ENCODE measurements at places on chromosomes 3 and 15. TPM values are rescaled to one million over a fixed set of nuclear protein-coding genes. Genes with fewer than 3 reads are reported as not detected.

GOLGA6B gene
- total RNA-seq: not detected

PGBD4 gene
- total RNA-seq: 1.8 TPM

- H3K4me3 ChIP-seq: peak within 1 kb of the TSS; percentile 35
- no peaks in the 10 kb centered on the region for H3K36me3 ChIP-seq
- DNase-seq: peak; percentile 87
- H3K27me3 ChIP-seq: peaks cover 19% of the 10 kb centered on the region
- no peak within 1 kb of the TSS for H3K27ac ChIP-seq
- H3K4me1 ChIP-seq: no peaks in the 10 kb centered on the region
These were observed at the start of gene TIMP4 for GRCh38 chr3:12158387-12159226. TSS of gene TIMP4 (minus strand) at chr3:12158912. CDS start at chr3:12158840, 72 bp downstream.

GRCh38 chr3:163315786-163316185 is 1762.5 kb downstream of the SI start:
- no peak overlapping the region for H3K4me3 ChIP-seq
- H3K27me3 ChIP-seq: no peaks in the 10 kb centered on the region

DNA sequence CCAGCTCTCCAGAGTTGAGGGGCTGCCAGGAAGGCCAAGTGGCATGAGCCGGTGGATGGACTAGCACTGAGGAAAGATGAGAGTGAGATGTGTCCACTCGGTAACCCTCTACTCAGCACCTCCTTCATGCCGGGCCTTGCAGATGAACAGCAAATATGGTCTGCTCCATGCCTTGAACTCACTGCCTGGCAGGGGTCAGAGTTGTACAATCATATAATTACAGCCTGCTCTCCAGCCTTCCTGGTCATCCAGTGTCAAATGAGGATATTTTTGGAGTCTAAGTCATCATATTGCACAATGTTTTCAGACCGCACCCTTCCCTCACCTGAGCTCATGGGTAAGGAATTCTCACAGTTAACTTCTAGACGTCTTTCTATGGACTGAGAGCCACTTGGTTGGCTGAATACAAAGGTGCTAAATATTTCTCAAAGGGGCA is 4.9 kb downstream of the MGLL start:
- no peak overlapping the region for H3K4me3 ChIP-seq
- no peak for DNase-seq
- H3K27me3 ChIP-seq: no peaks in the 10 kb centered on the region
- peak overlapping the region; percentile 91 for H3K27ac ChIP-seq

APPL1 gene
- total RNA-seq: 37.8 TPM

DNA sequence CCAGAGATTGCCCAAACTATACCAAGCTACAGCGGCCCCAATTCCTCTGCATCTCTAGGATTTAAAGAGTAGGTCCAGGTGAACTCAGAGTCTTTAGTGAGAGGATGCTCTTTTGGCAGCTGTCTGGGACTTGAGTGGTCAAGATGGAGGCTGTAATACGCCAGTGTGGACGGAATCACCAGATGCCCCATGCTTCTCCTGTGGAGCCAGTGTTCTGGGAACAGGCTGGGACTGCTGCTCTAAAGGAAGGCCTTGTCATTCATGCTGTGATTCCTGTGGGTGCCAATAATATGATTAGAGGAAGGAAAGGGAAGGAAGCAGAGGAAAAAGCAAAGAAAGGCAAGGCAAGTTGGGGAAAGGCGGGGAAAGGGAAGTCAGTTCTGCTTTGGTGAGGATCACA is 17.4 kb upstream of the NOX5 start:
- H3K36me3 ChIP-seq: no peaks in the 10 kb centered on the region
- H3K4me1 ChIP-seq: no peaks in the 10 kb centered on the region
- no peak for DNase-seq

DNA sequence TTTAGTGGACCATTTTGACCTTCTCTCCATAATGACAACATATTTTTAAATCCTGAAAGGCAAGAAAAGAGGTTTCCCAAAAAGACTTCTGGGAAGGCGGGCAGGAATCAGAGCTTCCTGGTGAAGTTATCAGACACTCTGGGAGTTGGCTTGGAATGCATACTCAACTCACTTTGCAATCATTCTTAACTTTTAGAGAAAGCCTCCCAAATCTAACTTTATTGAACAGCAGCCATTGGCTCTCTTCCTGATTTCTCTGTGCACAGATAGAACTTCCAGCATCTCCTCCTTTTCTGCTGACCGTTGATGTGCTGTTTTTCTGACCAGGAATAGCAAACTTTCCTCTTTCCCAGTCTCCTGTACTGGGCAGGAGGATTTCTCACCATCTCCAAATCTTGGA is 44.6 kb downstream of the PLCL2 start:
- H3K27me3 ChIP-seq: no peaks in the 10 kb centered on the region
- H3K36me3 ChIP-seq: no peaks in the 10 kb centered on the region
- no peak overlapping the region for H3K4me3 ChIP-seq
- peaks cover 14% of the 10 kb centered on the region for H3K4me1 ChIP-seq

DNA sequence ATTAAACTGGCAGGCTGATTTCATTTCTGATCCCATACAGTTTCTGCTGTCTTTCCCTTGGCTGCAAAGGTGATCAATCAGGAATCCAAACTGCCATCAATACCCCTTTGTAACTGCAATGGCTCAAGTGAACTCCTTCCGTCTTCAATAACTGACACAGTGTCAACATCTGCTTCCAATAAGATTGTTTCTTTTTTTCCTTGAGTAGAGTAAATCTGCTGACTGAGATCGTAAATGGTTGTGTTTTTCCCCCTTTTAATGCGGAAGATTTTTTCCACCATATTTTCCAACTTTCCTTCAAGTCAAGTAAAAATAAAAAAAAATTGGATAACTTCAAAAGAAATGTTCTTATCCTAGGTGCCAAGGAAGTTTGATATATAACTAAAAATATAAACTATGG is 48.7 kb downstream of the VGLL3 start:
- DNase-seq: no peak
- no peaks in the 10 kb centered on the region for H3K36me3 ChIP-seq
- no peaks in the 10 kb centered on the region for H3K27me3 ChIP-seq
- no peaks in the 10 kb centered on the region for H3K4me1 ChIP-seq

- no peak overlapping the region for H3K27ac ChIP-seq
- DNase-seq: no peak
- H3K36me3 ChIP-seq: no peaks in the 10 kb centered on the region
These were observed 3.1 kb downstream of the HMCES start for GRCh38 chr3:129281726-129282125.

DNA sequence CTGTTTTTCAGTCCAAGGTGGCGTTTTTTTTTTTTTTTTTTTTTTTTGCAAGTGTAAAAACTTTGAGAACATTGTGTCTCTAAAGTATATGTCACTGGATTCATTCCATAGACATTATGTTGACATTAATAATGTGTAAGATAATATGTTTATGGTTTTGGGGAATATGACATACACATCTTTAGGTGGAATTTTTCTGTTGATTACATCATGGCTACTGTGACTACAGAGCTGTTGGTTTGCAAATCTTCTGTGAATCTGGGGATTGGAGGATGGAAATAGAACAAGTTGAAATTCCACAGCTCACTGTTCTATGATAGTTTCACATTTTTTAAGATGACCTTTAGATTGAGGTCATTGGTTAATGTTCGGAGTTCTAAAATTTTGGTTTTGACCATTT is 24.4 kb upstream of the PLSCR2 start:
- no peaks in the 10 kb centered on the region for H3K36me3 ChIP-seq
- H3K4me3 ChIP-seq: no peak overlapping the region
- H3K27me3 ChIP-seq: no peaks in the 10 kb centered on the region
- no peaks in the 10 kb centered on the region for H3K4me1 ChIP-seq
- no peak for DNase-seq

DNA sequence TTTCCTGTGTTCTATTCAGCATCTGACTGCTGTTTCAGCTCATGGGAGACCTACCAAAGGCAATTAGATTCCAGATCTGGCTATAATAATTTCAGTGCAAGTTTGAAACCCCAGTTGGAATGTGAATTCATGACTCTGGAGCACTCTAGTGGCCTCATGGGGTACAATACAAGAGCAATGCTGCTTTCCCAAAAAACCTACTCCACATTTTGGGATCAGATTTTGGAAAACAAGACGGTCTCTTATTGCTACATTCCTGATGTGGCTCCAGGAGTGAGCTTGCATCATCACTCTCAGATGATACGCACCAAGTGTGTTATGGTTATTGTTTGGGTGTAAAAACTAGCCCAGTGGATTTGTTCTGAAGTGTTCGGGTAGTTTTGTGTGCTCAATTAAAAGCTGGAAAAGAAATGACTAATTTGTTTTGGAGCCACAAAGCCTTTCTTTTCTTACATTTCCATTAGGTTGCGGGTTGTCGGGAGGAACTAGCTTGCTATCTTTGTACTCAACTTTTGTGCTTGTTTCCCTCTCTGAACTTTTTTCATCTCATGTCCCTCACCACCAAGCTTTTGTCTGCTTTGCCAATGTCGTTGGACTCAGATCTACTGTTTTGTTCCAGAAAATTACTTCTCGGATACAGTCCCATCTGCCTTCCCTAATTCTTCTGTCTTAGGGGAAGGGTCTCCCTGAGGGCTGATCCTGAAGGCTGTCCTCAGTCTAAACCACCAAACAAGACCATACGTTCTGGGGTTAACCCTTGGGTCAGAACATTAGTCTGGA is 272.1 kb downstream of the BBX start:
- no peaks in the 10 kb centered on the region for H3K4me1 ChIP-seq
- H3K36me3 ChIP-seq: no peaks in the 10 kb centered on the region
- no peak overlapping the region for H3K4me3 ChIP-seq
- no peaks in the 10 kb centered on the region for H3K27me3 ChIP-seq
- no peak for DNase-seq
- H3K27ac ChIP-seq: no peak overlapping the region

ACKR2 gene
- total RNA-seq: 7.9 TPM

HRG gene
- not detected for total RNA-seq

- no peak overlapping the region for H3K4me3 ChIP-seq
- no peaks in the 10 kb centered on the region for H3K27me3 ChIP-seq
- no peaks in the 10 kb centered on the region for H3K36me3 ChIP-seq
- H3K27ac ChIP-seq: no peak overlapping the region
- H3K4me1 ChIP-seq: no peaks in the 10 kb centered on the region
These were observed 1346.1 kb downstream of the OTOL1 start for GRCh38 chr3:162842549-162843216.

GRCh38 chr3:101310978-101311375 is 9.4 kb downstream of the IMPG2 start:
- H3K4me1 ChIP-seq: no peaks in the 10 kb centered on the region
- H3K27me3 ChIP-seq: no peaks in the 10 kb centered on the region
- no peak for DNase-seq
- no peak overlapping the region for H3K4me3 ChIP-seq
- no peaks in the 10 kb centered on the region for H3K36me3 ChIP-seq

PLSCR2 gene
- 0.73 TPM for total RNA-seq

- H3K27me3 ChIP-seq: no peaks in the 10 kb centered on the region
- H3K4me1 ChIP-seq: no peaks in the 10 kb centered on the region
- DNase-seq: peak; percentile 39
- peaks cover 99% of the 10 kb centered on the region for H3K36me3 ChIP-seq
- H3K27ac ChIP-seq: no peak overlapping the region
These were observed 33.7 kb upstream of the TEX264 start for GRCh38 chr3:51637144-51637940.

POLQ gene
- total RNA-seq: 1.7 TPM

DNA sequence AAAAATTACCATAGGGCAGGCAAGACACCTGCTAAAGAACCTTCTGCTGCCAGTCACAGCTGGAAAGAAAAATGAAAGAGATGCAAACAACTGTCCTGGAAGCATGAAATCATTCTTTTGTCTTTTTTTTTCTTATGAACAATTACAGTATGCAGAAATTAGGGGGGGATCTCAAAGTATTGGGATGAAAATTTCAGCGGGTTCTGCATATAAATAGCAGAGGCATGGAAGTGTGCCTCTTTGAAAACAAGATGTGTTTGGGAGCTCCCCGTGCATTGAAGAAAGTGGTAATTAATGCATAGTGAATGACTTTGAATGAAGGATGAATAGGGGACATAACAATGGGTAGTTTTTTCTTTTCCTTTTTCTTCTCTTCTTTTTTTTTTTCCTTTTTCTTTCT is 431.2 kb downstream of the SOX2 start:
- H3K4me3 ChIP-seq: no peak overlapping the region
- H3K4me1 ChIP-seq: no peaks in the 10 kb centered on the region
- no peaks in the 10 kb centered on the region for H3K27me3 ChIP-seq
- no peak for DNase-seq

TMC3 gene
- not detected for total RNA-seq

DNA sequence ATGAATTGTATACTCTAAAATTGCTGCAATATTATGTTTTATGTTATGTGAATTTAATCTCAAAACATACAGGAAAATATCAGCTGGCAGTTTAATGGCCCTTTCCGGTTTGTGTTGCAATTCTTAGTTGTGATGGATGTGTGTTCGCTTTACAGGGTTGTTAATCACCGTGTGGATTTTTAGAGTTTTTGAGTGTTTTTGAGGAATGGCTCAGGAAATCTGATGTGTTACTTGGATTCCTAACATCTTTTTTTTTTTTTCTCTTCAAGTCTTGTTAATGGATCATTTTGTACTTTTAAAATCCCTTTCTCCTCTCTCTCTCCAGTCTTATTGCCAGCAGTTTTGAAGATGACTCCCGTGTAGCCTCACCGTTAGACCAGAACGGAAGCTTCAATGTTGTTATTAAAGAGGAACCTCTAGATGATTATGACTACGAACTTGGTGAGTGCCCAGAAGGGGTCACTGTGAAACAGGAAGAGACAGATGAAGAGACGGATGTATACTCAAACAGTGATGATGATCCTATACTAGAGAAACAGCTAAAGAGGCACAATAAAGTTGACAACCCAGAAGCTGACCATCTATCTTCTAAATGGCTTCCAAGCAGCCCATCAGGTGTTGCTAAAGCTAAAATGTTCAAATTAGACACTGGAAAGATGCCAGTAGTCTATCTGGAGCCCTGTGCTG is 35.7 kb downstream of the MGA start:
- no peaks in the 10 kb centered on the region for H3K27me3 ChIP-seq
- no peak overlapping the region for H3K27ac ChIP-seq
- DNase-seq: peak; percentile 52
- H3K4me1 ChIP-seq: no peaks in the 10 kb centered on the region
- H3K4me3 ChIP-seq: no peak overlapping the region
- no peaks in the 10 kb centered on the region for H3K36me3 ChIP-seq

Data from left lung (tissue), 14 donors.